T-helper 22 cell (primary cell): ENCODE measurements at places on chromosomes 3 and 15.

DNA sequence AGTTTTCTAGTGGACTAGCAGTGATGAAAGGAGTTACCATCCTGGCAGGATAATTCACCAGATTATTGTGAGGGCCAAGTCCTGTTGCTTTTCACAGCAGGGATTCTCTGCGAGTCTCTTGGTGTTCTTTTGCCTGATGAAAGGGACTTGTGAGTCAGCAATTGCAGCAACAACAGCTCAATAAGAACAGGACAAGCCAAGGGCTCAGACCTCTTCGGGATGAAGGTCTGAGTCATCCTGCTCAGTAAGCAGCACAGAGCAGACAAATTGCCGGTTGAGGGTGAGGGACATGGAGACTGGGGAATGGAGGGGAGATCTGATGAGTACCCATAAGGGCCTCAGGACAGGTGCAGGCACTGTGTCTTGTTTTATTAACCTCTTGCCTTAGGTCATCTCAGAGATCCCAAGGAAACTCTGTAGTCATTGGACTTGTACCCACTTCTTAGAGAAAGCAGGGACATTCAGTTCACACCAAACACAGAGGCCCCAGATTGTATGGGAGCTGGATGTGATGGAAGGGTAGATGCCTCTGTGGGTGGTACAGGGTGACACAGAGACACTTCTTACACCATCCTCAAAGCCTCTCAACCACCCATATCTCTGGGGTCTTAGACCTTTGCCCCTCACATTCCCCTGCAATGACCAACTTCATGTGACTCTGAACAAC lies 173.8 kb upstream of the TLE3 start:
- DNase-seq, result no peak

DNA sequence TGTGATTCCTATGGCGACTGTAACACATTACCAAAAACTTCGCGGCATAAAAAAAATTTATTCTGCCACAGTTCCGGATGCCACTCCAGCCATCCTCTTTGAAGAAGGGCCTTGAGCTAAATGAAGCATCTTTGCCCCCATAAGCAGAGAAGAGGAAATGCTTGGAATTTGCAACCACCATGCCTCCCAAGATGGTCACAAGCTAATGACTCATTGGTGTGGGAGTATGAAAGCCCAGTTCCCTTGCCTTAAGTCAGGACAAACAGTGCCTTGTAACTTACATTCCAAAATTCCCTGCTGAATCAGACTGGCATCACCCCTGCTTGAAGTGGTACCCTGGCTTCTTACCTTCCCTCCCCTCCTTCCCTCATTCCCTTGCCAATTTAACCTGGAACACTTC lies 1077.4 kb downstream of the EPHA3 start:
- DNase-seq, result no peak

DNA sequence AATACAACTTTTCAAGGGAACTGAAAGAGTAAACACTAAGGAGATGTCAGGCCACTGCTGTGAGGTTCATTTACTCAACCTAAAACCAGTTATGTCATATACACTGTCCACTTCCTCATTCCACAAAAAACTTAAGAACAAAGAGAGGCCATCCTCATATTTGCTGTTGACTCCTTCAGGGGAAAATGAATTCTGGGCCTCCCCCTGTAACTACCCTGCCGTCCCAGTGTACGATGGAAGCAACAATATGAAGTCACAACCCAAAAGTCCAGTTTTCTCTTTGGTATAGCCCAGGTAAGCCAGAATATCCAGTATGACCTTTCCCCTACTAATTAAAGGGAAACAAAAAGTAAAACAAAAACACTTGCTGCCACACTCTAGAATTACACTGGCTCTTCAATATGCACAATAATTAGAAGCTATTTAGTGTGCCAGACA lies 16.2 kb downstream of the CEP152 start:
- no peak for DNase-seq

GRCh38 chr15:90519688-90520087 lies 10.0 kb upstream of the CRTC3 start:
- no peak for DNase-seq

GRCh38 chr3:9110802-9111201 lies 138.6 kb downstream of the SRGAP3 start:
- DNase-seq, result no peak

- DNase-seq, result no peak
Observed at GRCh38 chr3:177190756-177191681, 6.3 kb downstream of the TBL1XR1 start.

GRCh38 chr3:167162083-167162482 lies 218.0 kb downstream of the ZBBX start:
- DNase-seq, result no peak

DNA sequence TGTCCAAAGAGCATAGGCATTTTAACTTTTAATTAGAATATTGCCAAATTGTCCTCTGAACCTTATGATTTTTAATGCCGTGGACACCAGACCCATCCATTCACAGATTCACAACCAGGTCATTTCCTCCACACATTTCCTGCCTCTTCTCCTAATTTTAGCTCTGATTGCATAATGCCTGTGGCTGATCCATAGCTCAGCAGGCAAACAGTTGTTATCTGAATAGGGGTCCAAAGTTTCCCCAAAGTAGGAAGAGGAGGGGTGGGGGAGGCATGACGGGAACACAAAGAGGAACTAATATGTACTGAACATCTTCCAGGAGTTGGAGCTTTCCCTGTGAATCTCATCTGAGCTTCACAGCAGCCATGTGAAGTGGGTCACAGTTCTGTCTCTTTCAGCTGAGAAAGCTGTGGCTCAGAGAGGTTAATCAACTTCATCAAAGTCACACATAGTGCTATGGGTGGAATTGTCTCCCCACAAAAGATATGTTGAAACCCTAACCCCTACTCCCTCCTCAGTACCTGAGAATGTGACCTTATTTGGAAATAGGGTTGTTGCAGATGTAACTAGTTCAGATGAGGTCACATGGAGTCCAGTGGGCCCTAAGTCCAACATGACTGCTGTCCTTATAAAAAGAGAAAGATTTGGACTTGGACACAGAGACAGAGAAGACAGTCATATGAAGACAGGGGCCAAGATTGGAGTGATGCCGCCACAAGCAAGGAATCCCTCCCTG lies 106.7 kb upstream of the AGBL1 start:
- no peak for DNase-seq

DNA sequence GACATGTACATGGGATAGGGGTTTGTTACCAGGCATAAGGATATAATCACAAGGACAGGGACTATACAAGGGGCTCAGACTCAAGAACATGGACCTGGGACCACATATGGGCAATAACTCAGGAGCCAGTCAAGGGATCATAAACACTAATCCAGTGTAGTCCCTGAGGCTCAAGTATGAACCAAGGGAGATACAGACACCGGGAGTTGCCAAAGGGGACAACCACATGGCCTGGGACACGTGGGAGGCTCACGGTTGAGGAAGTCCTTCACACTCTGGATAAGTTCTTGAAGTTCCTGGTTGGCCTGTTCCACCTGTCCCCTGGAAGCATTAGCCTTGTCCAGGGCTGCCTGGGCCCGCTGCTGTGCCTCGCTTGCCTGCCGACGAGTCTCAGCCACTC lies 1.8 kb upstream of the USP19 start:
- no peak for DNase-seq

DNA sequence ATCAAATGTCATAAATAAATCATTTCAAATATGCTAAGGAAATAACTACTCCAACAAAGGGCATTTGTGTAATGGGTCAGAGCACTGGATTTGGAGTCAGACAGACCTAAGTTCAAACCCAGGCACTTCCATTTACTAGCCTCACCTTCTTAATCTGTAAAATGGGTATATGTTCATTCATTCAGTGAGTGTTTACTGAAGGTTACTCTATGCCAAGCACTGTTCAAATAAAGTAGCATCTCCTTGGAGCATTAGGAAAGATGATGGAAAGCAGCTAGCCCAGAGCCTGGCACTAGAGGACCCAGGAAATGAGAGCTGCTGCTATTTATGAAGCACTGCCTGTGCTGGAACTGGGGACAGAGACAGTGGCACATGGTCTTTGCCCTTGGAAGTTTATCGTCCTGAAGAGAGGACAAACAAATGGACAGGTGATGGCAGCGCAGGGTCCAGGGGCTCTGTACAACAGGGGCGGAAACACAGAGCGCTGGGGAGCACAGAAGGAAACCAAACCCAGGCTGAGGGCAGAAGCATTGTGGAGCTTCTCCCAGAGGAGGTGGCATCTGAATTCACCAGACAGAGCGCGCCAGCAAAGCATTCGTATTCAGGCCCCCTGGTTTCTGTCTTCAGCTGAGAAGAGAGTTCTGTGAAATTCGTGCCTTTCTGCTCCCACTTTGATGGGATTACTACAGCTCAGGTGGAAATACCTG lies 19.0 kb downstream of the TM4SF4 start:
- DNase-seq, result no peak

GRCh38 chr15:70196372-70197316 lies 98.9 kb upstream of the TLE3 start:
- DNase-seq, result peak; percentile 37
